ENCODE measurements at places on chromosomes 1 and 21.

DNA sequence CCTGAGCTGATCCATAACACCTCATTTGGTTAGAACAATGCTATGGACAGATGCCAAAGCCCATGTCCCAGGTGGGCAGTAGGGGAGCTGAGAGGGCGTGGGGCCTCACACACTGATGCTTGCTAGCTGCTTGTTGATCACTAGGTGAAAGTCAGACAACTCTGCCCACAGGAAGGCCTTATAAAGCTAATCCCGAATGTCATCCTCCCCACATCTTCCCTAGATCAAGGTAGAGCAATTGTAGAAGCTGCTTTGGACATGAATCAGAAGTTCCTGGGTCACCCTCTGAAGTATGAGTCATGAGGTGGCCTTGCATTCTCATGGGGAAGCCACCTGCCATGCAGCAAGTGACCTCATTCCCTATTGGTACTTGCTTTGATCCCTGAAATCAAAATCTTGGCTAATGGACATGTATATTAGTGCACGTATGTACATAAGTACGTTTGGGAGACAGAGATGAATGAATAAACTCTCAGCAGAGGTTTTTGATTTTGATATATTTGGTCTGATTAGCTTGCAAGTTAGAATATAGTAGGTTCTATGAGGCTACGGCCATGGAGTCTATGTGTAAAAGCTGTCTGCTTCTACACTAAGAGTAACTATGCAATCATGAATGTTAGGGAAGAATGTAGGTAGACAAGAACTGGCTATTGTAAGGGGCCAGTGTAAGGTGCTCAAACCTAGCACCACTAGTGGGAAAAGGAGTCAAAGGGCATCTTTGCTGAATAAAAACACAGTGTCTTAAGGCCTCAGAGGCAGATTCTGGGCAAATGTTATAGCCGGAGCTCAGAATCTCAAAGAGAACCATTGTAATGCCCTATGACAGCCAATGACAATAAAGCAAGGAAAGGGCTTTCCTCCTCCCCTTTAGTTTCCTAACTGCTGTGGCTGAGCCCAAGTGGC, 52.6 kb downstream of the ABCA4 start:
- no peak for DNase-seq

DNA sequence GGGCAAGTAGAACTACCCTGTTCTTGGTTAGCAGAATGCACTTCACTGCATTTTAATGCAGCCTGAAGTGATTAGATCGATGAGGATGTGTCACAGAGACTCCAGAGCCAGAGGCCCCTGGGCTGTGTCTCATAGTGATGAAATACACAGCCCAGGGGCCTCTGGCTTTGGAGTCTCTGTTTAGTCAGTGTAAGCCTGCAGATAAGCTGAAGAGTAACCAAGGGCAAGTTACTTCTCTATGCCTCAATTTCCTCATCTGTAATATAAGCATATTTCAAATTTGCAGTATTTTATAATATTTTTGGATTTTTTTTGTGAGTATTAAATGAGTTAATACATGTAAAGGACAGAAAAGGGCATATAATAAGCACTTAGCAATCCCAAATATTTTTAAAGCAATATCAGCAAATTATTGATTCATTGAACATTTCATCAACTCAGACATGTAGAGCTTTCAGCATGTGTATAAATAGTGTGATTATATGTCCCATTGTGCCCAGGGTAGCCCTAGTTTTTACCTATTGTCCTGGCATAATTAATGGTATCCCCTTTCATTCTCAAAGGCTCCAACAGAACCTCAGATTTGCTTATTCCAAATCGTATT, 23.6 kb upstream of the APOBEC4 start:
- DNase-seq = peak; percentile 40

GRCh38 chr1:106447466-106447865, 609.0 kb upstream of the PRMT6 start:
- DNase-seq = no peak

GRCh38 chr1:1614954-1615255, 395 bp upstream of the MIB2 start:
- DNase-seq = no peak

DNA sequence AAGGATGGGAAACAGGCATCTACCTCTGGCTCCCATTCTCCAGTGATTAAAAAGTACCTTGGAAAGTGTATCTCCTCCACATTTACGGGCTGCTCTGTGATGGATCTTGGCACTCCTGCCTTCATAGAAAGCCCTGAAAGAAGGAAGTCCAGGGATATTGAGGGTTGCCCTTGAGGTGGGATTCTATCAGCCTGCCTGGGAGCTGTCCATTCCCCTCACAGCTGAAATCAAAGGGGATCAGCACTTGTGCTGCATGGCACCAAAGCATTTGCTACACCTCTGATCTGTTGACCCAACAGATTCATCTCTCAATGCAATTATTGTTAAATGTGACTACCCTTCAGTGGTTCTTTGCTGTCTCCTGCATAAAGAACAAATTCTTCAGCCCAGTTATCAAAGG, 442.0 kb upstream of the RUNX1 start:
- no peak for DNase-seq

- DNase-seq = no peak
Observed at GRCh38 chr1:187877220-187877619, 1048.5 kb downstream of the PLA2G4A start.

GRCh38 chr1:108561689-108562326, 1.9 kb downstream of the EEIG2 start:
- peak; percentile 14 for DNase-seq

- no peak for DNase-seq
Observed at GRCh38 chr1:67896826-67897225, 63.6 kb upstream of the GNG12 start.

DNA sequence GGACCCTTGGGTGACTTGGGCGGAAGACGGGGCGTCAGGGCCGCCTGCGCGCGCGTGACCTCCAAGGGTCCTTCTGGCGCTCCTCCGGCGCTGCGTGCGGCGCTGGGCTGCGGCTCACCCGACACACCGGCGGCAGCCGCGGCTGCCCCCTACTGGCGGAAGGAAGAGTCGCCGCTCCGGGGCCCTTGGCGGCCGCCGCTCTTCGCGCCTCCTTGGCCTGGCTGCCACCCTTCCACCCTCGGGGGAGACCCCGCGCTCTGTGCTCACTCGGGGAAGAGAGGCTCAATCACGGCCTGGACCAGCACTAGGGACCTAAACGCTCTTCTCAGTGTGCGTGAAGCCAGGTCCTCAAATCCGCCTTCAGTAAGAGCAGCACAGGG, 89.7 kb downstream of the DMRTA2 start:
- DNase-seq = peak; percentile 48

GRCh38 chr1:232426801-232427200, 203.1 kb downstream of the SIPA1L2 start:
- DNase-seq = no peak

DNA sequence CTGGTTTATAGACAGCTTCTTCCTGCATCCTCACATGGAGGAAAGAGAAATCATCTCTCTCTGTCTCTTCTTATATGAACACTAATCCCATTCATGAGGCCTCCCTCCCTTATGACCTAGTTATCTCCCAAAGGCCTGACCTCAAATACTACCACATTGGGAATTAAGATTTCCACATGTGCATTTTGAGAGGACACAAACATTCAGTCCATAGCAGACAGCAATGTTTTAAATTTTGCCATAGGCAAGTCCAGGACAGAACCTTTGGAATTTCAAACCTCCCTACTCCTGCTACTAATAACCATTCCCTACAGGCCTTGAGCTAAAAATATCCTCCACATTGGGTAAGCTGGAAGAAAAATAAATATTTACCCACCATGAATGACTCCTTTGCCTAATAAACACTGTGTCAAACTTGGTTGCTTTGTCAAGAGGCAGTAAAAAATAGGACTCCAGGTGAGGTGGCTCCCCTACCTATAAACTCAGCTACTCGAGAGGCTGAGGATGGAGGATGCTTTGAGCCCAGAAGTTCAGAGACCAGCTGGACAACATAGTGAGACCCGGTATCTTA, 113.7 kb downstream of the ZNF281 start:
- peak; percentile 48 for DNase-seq

GRCh38 chr1:161367684-161368400, at the start of gene CFAP126:
CFAP126 (minus strand) TSS chr1:161367876; CDS start chr1:161367868, 8 bp downstream.
- DNase-seq = peak; percentile 61

- DNase-seq = peak; percentile 68
Observed at GRCh38 chr1:8303141-8303540, 14.8 kb upstream of the SLC45A1 start.

DNA sequence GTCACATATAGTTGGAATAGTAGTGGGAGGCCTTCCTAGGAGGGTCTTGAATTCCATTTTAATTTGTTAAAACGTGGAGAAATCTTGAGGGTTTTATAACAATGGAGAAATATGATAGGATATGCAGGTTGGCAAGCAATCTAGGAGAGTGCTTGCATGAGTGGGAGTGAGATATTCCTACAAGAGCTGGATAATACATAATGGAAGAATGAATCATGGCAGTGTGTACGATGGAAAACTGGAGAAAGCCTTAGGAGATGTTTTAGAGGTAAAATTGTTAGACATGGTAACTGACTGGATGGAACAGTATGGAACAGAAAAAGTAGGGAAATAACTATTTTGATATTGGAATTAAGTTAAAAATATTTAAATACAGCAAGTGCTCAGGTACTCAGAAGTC, 352.4 kb downstream of the PTBP2 start:
- no peak for DNase-seq

DNA sequence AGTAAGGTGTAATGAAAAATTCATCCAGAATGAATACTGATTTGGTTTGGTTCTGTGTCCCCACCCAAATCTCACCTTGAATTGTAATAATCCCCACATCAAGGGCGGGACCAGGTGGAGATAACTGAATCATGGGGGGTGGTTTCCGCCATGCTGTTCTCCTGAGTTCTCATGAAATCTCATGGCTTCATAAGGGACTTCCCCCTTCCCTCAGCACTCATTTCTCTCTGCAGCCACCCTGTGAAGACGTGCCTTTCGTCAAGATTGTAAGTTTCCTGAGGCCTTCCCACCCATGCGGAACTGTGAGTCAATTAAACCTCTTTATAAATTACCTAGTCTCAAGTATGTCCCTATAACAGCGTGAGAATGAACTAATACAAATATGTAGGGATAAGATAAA, 5.5 kb upstream of the SYNJ1 start:
- no peak for DNase-seq

- DNase-seq = no peak
Observed at GRCh38 chr21:35037384-35037765, 11.7 kb downstream of the RUNX1 start.

DNA sequence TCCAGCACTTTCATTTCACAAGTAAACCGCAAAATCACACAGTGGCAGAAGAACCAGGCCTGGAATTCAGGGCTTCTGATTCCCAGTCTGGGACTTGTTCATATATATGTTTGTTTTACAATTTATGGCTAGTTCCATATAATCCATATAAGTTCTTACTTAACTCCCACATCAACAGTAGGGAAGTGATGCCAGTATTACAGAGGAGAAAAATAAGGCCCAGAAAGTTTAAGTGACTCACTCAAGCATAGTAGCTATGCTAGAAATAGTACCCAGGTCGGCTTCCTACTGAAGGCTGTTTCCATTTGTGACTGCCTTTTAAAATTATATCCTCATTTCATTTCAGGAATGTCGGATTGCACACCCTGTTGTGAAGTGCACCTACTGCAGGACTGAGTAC, 1.4 kb downstream of the FAM76A start:
- peak; percentile 25 for DNase-seq

DNA sequence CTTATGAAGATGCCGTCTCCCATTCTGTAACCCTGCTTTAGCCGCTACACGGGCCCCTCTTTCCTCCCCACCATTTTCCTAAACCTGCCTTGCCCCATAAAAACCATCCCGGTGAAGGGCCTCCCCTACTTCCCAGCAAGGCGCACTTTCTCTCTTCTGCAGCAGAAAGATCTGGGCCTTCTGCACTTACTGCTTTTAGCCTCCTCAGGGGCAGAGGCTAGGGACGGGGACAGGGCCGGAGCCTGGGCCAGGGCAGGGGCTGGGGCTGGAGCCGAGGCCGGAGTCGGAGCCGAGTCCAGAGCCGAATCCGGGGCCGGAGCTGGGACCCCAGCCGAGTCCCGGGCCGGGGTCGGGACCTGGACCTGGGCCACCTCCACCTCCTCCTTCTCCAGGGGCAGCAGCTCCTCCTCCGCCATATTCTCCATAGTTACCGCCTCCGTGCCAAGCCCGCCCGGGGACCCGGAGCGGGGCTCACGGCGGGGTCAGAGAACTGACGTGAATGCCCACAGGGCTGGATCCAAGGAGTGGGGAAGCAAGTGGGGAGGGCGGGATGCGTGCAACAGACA, 382 bp downstream of the TRMT1L start:
- no peak for DNase-seq

GRCh38 chr1:2962061-2962460, 59.2 kb upstream of the ACTRT2 start:
- DNase-seq = no peak

GRCh38 chr1:65425697-65426096, 5.2 kb downstream of the LEPR start:
- DNase-seq = peak; percentile 91

DNA sequence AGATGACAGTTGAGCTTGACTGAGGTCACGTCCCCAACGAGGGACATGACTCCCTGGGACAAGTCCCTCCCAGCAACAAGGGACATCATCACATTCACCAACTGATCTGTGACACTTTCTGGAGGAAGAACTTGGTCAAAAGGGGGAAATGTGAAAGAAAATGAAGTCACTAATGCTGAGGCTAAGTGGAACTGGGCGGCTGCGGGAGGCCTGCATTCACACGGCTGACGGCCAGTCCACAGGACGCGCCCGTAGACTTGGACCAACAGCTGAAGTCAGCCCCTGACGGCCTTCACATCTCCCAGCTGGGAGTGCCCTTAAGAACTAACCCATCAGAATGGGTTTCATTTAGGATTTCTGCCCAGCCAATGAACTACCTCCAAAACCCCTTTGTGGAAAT, 26.6 kb downstream of the POFUT2 start:
- DNase-seq = no peak

DNA sequence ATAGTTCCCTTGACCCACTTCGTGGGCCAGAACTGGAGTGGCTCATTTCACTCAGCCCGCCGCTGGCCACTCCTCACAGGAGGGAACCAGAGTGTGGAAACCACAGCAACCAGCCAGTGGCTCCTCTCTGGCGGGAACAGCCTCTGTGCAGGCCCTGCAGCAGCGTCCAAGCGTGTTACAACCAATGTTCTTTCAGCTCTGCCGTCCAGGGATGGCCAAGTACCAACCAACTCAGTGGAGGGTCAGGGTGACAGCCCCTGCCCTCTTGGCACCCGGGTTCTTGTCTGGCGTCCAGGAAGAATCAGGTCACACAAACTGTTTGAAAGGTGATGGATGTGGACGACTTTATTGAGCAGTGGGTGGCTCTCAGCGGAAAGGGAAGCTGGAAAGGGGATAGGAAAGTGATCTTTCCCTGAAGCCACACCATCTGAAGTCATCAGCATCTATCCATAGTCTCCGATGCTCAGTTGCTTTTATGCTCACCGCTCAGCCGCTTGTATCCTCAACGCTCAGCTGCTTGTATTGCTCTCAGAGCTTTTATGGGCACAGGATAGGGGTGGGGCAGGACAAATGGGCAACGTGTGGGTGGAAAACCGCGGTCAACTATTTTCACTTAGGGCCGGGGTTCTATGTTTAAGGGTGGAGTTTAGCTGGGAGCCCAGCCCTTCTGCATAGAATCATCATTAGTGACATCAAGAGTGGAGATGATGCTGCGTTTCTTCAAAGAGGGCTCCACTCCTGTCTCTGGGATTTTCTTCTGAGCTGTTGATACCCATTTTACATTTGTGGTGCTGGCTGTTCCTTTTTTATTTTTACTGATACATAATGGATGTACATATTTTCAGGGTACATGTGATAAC, 250.2 kb downstream of the RRAGC start:
- no peak for DNase-seq
